ENCODE measurements at places on chromosomes 3 and 15. TPM values are rescaled to one million over a fixed set of nuclear protein-coding genes. Genes with fewer than 3 reads are reported as not detected.
A peak's percentile ranks its signal among the peaks of the same experiment; 100 is the strongest.

- ATAC-seq = no peak
Measured at GRCh38 chr3:72263223-72263990, 478.5 kb upstream of the PROK2 start.

DNA sequence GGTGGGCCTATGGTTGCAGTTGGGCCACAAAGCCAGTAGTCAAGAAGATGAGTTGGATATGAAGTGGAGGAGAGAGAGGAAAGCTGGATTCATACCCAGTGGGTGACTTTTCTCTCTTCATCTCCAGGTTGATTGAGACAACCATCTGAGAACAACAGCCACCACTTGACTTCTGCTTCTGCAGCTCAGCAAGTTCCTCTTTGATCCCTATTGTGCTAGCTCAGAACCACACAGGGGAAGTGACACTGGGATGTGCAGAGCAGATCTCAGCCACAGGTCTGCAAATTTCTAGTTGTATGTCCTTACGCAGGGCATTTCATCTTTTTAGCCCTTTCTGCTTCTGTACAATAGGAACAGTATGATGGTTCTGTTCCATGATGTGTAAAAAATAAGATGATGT lies 459.2 kb upstream of the ARRDC4 start:
- ATAC-seq = no peak

DNA sequence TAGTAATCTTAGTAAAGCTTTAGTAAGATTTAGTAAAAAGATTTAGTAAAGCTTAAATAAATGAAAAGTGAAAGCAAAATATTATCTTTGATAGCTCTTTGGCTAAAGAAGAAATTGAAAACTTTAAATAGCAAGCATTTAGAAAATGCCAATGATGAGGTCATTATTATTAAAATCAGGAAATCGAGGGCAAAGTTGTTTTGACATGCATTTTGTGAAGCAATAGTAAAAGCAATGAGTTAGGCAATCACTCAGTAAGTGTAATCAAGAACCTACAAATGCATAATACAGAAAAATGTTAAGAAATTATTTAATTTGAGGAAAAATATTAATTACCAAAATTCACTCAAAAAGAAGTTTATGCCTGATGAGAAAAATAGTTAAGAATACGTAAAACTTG lies 280.3 kb upstream of the MME start:
- ATAC-seq = no peak

- peak; percentile 93 for ATAC-seq
Measured at GRCh38 chr3:115814778-115815380, 191.6 kb downstream of the GAP43 start.

- ATAC-seq = no peak
Measured at GRCh38 chr3:50419595-50420370, 60.5 kb upstream of the TMEM115 start.

- ATAC-seq = no peak
Measured at GRCh38 chr3:52829482-52829881, 990 bp downstream of the ITIH4 start.

GRCh38 chr15:40746916-40747418 lies 8.1 kb downstream of the RMDN3 start:
- peak; percentile 89 for ATAC-seq

- ATAC-seq = no peak
Measured at GRCh38 chr15:68389041-68389930, 42.7 kb downstream of the ITGA11 start.

DNA sequence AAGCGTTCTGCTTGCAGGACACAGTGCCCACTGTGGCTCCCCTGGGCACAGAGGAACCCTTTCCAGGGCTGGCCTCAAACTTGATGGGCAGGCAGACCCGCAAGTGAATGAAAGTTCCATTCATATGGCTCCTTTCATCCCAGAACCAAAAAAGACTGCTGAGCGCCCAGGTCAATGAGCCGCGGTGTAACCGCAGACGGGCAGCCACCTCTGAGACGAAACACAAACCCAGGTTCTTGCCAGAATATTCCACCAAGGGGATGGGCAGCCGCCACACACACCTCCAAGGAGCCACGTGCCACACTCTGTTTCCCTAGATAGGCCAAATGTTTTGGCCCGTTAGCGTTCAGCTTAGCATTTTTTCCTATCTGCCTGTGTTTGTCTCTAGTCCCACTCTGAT lies 82.8 kb upstream of the IGF1R start:
- ATAC-seq = no peak

- ATAC-seq = no peak
Measured at GRCh38 chr3:123602325-123602724, 17.5 kb upstream of the HACD2 start.

GRCh38 chr3:54324103-54324502 lies 201.8 kb downstream of the CACNA2D3 start:
- peak; percentile 92 for ATAC-seq

The EEF1AKMT4 gene
- total RNA-seq = 6.8 TPM

The ECE2 gene
- 0.50 TPM for total RNA-seq

The MYEF2 gene
- 122 TPM for total RNA-seq

The ZNF654 gene
- total RNA-seq = 11.9 TPM

The CHRM5 gene
- total RNA-seq = 0.90 TPM
